ENCODE measurements at places on chromosomes 3 and 15. TPM values are rescaled to one million over a fixed set of nuclear protein-coding genes. Genes with fewer than 3 reads are reported as not detected.

The CCDC32 gene
- total RNA-seq = 20.7 TPM

The FEZF2 gene
- not detected for total RNA-seq

DNA sequence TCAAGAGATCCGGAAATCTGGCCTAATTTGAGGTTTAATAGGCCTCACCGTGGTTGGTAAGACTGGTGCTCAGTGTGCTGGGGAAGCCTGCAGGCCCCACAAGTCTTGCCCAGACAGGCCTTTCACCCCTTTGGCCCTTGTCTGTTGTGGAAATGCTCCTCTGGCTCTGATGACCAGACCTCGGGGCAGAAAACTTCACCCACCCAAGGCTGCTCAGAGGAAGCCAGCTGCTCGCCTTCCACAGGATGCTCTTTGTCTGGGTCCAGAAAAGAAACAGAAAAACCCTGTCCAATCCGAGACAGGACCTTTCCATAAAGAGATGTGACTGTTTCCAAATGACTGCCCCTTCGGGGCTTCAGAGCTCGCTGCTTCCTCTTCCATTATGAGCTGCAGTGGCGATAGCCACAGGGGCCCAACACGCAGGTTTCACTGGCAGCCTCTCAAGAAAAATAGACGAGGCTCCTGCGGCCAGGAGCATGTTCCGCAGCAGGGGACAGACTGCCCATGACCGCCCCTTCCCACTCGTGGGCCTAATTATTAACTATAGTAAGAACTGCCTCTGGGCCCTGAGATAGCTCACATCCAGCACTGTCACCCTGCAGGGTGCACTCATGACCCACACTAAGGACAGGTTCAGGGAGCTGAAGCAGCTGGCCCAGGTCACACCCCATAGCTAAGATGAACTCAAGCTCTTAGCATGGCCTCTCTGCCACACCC lies 6.8 kb upstream of the SNX22 start:
- DNase-seq = no peak

DNA sequence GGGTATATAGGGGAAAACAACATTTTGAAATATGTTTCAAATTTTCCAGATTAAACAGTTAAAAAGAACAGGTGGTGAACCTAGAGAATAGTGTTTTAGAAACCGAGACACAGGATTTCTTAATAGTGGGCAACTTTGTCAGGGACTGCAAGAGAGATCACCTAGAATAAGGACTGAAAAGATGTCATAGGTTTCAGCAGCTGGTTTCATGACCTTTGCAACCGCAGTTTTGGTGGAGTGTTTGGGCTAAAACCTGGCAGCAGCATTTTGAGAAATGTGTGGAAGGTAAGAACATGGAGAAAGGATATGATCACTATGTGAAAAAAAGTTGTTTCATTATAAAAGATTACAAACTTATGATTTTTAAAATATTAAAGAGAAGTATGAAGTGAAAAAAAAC lies 34.9 kb downstream of the PRKCI start:
- DNase-seq = no peak

- peak; percentile 42 for DNase-seq
These were observed 177.5 kb downstream of the EPHA6 start for GRCh38 chr3:96991800-96992365.

DNA sequence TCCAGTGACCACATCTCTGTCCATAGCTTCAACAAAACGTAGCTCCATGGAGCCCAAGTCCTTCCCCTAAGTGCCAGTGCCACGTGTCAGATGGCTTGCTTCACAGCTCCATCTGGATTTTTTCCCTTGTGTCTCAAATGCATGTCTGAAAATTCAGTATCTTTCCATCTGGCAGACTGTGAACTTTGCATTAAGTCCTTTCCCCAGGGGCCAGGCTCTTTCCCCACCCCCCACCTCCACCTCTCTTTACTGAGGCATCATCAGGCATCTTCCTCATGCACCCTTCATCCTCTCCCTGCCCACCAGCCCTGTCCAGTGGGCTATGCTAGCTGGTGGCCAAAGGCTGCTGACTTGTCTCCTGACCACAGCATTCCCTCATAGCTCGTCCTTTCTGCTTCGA lies 53.7 kb downstream of the PDIA5 start:
- DNase-seq = no peak

DNA sequence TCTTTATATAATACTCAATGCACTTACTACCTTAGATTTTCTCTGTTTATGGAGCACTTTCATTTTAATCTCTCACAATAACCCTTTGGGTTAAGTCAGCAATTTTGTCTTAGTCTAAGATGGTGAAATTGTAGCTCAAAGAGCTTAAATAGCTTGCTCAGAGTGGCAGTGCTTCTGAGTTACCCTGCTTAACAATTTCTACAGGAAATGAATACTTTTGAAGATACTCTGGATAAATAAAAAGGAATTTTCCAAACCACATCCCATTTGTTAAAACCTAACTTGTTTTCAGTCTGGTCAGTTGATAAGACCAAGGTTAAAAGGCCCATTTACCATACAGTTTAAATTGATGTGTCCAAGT lies 37.2 kb downstream of the HMG20A start:
- peak; percentile 73 for DNase-seq

DNA sequence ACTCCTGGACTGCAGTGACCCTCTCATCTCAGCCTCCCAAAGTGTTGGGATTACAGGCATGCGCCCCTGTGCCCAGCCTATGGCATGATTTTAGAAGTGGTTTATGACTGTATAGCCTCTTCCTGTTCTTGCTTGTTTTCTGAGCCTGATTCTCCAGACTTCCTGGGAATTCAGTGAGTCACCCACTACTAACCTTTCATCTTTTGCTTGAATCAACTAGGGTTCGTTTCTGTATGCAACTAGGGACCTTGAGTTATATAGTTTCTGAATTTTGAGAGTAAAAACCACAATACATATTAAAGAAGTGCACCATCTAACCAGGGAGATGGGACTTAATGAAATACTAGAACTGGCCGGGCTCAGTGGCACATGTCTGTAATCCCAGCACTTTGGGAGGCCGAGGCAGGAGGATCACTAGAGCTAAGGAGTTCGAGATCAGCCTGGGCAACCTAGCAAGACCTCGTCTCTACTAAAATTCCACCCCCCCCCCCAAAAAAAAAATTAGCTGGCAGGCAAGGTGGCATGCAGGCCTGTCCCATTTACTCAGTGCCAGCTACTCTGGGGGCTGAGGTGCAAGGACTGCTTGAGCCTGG lies 76.0 kb downstream of the ZNF609 start:
- peak; percentile 82 for DNase-seq

- no peak for DNase-seq
These were observed 80.2 kb downstream of the CBLB start for GRCh38 chr3:105788593-105788992.

The MYEF2 gene
- 6.9 TPM for total RNA-seq

The CCDC71 gene
- 22.9 TPM for total RNA-seq

DNA sequence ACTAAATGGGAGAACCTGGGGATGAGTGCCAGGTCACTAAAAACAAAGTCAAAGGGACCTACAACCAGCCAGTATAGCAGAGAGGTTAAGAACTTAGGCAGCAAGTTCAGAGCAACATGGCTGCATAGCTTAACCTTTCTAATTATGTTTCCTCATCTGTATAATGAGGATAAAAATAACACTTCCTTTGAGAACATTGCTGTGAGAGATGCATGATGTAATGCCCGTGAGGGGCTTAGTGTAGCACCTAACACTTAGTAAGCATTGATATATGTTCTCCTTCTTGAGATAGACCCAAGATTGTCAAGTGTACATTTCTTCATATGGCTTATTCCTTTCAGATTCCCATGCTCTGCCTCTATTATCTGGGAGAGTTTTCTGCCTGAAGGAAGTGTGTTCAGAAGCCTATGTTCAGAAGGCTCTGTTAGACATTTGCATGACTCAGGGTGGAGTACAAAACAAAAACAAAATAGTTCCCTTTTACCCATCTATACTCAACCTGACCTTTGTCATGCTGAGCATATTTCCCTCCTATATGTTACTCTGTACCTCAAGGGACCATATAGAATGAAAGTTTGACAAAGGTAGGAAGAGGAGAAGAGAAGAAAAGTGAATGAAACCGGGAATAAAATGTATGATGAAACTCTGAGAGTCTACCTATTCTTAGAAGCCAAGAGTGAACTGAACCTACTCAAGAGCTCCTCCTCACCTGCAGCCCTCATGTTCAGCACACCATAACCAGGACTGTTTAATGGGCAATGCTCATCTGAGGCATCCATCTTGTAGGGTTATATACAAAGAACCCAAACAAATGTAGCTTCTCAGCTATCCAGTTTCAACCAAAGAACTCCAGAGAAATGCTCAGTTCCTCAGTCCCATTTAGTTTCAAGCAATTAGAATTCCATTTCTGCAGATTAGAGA lies 70.7 kb upstream of the KCNMB2 start:
- no peak for DNase-seq

- DNase-seq = no peak
These were observed 126.0 kb upstream of the LMOD3 start for GRCh38 chr3:69248436-69248835.

DNA sequence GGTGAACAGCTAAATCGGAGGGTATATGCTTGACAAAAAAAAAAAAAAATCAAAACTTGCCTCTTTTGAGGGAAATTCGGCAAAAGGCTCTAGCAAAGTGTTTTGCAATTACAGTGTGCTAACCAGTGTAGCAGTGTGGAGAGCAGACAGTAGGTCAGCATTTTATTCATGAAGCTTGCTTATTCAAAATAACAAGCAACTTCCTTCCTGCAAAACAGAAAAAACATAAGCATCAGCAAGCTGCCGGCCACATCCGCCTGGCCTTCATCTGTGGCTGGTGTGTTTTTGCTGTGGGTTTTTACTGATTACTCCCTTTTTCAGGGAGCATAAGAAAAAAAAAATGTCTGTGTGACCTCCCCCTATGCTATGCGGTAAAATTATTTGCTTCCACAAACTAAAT lies 434.1 kb downstream of the OCA2 start:
- no peak for DNase-seq

DNA sequence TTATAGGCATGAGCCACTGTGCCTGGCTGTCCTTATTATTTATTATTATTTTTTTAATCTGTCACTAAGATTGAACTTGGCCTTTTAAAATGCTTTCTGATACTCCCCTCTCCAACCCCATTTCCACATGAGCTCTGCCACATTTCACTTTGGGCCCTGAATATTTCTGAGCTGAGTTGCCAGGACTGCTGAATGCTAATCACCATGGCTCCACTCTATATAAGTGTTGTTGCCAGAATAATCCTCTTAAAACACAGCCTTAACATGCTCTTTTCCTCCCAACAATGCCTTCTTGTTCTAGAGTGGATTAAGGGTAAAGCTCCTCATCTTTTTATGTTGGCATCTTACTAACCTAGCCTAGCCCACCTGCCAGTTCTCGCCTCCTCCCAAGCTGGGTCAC lies 124.4 kb downstream of the PDZRN3 start:
- no peak for DNase-seq

GRCh38 chr3:100665230-100665629 lies 44.1 kb upstream of the TFG start:
- DNase-seq = no peak

The POTEB gene
- total RNA-seq = not detected

- no peak for DNase-seq
These were observed 393.0 kb downstream of the IGSF11 start for GRCh38 chr3:118641608-118642007.

DNA sequence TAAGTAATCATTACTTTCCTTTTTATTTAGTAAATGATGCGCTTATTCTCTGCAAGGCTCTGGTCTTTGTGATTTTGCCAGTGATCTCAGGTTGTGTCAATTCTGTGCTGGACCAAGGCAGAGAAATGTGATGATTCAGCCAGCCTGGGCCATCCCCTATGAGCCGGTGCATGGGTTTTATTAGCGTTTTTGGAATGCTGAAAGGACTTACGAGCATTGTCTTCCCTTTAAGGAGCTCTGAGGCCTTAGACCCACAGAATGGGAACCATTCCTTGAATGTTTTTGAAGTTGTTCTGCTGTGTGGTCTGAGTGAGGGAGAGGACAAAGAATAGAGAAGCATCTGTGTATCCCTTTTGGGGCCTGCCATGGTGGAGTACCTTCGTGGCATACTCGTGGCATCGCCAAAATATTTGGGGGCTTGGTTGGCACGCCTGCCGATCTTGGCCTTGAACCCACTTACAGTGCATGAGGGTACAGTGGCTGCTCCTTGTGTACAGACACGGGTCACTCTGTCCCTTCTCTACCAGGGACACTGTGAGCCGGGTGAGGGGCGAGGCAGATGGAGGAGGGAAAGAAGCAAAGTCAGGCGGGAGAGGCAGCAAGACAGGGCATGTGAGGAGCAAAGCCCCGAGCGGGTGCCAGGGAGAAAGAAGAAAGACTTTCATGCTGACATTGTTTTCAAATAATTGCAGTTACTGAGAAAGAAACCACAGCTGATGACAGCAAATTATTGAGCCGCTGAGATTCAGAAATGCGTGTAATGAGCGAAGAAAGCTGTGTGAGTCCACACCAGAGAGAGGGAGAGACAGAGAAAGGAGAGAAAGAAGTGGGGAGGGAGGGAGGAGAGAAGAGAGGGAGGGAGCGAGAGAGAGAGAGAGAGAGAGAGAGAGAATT lies 269.4 kb upstream of the RGMA start:
- DNase-seq = no peak

Measured in fibroblast of villous mesenchyme (primary cell).